ENCODE measurements at places on chromosomes 2 and 18.
A peak's percentile ranks its signal among the peaks of the same experiment; 100 is the strongest.

GRCh38 chr2:129777146-129777545, 202.3 kb upstream of the RAB6C start:
- DNase-seq = no peak

GRCh38 chr2:107148496-107148895, 262.5 kb upstream of the ST6GAL2 start:
- no peak for DNase-seq

- DNase-seq = no peak
Measured at GRCh38 chr18:59345556-59345955, 13.5 kb downstream of the LMAN1 start.

DNA sequence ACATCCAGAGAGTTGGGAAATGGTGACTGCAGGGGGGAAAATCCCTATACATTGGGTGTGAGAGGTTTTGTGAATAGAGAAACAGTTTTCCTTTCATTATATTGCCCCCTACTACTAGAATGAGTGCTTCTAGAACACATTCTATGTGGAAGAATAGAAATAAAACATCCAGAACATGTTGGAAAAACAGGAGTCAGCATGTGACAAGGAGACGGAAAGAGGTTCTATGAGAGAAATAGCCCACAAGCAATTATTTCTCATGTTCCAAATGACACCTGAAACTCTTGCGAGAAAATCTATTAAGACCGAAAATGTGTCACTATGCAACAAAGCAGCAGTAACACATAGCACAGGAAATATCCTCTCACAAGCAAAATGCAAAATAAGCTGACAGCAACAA, 202.7 kb upstream of the SPOPL start:
- no peak for DNase-seq

GRCh38 chr2:79980116-79980515, 324.4 kb downstream of the LRRTM1 start:
- no peak for DNase-seq

GRCh38 chr2:222904557-222905258, 43.9 kb downstream of the ACSL3 start:
- DNase-seq = no peak

- DNase-seq = no peak
Measured at GRCh38 chr18:74563999-74564398, 29.7 kb downstream of the CNDP1 start.

DNA sequence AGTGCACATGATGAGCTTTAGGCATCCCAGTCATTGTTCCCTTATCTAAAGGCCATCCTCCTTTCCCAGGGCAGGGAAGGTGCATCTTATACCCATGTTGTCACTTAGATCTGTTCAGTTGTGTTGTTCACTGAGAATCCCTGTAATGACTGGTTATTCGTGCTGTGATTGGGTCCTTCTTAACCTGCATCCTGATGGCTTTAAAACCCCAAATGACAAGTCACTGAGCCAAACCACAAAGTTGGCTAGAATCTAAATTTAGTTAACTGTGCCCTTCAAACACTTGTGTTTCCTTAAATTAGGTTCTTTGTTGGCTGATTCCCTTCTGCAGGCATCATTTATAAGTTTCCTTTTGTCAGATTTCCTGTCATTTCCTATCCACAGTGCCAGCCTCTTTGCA, 58.5 kb upstream of the SLC16A14 start:
- no peak for DNase-seq

- DNase-seq = no peak
Measured at GRCh38 chr2:10792001-10792634, 20.5 kb downstream of the PDIA6 start.

DNA sequence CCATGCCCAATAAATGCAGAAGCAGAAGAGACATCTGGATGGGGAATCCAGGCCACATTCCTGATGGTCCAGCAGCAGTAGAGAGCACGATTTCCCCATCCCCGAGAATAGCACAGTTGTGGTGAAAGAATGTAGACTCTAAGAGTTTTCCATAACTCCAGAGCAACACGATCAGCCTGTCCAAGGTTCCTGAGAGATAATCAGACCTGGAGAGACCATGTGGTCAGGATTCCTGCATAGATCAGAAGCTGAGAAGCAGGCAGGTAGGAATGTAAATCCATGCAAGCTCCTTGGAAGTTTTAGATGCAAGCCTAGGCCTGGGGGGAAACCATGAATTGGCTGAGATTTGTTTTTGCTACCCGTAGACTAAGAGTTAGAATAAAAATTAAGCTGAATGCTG, 34.2 kb upstream of the PTPRM start:
- no peak for DNase-seq

DNA sequence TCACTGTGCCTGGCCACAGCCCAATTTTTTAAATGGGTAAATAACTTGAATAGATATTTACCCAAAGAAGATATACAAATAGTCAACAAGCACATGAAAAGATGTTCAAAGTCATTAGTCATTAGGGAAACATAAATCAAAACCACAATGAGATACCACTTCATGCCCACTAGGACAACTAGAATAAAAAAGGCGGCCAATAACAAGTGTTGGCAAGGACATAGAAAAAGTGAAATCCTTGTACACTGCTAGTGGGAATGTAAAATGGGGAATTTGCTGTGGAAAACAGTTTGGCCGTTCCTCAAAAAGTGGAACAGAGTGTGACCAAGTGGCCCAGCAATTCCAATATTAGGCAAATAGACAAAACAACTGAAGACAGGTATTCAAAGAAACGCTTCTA, 270.1 kb downstream of the TFCP2L1 start:
- no peak for DNase-seq

GRCh38 chr2:25041307-25041927, 459 bp upstream of the EFR3B start:
- peak; percentile 57 for DNase-seq

GRCh38 chr18:30175061-30175574, 867.4 kb downstream of the DSC3 start:
- DNase-seq = no peak

- no peak for DNase-seq
Measured at GRCh38 chr18:41071826-41072225, 883.2 kb upstream of the PIK3C3 start.

GRCh38 chr2:127847931-127848330, 10.0 kb downstream of the POLR2D start:
- DNase-seq = no peak

DNA sequence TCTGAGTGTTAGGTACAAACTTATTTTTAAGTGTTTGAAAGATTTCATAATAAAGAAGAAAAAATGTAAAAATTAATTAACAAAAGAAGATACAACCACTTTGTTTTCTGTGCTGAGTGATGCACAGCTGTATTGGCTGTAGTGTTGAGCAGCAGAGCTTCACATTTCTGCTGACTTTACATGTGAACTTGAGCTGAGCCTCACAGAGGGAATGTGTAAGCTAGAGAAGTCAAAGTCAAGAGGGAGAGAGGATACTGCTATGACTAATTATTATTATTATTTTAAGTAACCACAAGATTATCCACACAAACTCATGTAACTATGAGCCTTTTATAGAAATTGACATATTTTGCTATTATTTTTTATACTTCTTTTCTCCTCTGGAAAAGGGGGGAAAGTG, 159.1 kb upstream of the ZSWIM2 start:
- DNase-seq = no peak

DNA sequence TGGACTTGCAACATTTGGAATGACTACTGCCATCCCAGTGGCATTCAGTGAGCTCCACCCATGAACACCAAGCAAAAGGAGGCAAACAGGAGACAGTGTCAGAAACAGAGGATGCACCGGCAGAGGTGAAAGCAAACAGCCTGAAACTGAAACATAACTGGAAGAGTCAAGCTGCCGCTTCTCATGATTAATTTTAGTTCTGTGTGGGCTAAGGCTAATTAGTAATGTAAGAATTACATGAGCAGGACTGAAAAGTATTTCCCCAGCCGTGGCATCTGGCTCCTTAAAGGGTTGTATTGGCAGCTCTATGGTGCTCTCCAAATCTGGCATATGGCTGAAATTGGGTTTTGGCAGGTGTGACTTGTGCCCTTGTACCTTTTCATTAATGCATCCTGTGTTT, 1108.1 kb downstream of the TSN start:
- no peak for DNase-seq

DNA sequence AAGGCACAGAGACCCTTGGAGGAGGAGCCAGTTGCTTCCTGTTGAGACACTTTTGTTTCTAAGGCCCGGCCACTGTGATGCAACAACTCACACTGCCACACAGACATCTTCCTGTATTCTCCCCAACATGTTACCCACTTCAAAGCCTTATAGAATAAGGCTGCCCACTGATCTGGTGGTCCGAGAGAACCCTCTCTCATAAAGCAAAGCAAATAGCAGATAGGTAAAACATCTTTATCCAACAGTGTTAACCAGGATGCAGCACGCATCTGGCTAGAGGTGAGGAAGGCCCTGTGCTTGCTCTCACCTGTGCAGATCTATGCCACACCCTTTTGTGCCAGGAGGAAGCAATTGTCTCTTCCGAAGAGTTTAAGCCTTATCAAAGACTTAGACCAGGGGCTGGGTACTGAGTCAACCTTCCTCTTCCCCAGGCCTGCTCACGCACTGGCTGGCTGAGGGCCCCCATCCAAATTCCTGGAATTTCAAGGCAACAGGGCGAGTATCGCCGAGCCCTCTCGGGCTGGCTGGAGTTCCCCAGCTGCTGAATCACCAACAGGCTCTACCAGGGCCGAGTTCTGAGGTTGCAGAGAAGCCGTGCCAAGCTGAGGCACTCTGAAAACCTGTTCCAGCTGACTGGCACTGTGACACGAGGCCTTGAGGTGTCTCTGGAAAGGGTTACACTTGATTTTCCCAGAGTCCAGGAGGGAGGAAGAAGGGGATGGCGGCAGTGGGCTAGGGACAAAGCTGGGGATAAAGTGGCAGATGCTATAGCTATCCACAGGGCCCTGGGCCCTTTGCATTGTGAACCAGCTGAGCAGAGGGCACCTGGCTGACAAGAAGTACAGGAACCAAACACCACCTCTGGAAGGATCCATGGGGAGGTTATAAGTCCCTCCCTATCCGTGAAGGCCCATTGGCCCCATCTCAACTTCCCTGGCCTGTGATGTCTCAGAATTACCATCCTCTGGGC, 29.3 kb downstream of the TGFA start:
- peak; percentile 9 for DNase-seq

- DNase-seq = no peak
Measured at GRCh38 chr2:8310557-8311455, 371.1 kb upstream of the ID2 start.

DNA sequence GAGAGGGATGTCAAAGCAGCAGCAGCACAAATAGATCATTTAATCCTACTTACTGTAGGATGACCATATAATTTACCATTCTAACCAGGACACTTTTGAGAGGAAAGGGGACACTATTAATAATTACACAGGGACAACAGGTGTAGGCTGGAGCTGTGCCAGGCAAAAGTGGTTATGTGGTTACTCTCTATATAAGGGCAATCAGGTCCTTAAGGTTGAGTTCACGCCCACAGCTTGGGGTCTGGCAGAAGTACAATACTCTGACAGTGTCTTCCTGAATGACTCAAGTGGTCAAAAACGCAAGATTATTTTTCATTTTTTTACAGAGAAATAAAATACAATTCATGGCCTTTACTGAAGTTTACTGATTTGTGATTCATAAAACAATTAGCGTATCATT, 2.8 kb downstream of the PREPL start:
- no peak for DNase-seq

DNA sequence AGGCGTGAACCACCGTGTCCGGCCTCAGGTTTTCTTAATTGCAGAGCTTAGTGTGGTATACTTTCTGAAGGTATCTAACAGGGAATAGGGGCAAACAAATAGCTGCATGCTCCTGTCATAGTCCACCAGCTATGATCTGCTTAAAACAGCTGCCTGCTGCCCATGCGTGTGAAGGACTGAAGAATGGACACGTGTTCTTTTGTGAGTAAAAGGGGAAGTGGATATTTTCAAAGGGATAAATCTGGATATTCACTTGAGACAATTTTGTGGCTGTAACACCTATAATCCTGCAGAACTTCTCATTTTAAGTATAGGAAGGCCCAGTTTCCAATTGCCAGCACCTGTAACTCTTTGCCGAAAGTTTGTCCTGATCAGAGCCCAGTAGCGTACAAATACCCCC, 44.7 kb downstream of the TRPM8 start:
- no peak for DNase-seq

DNA sequence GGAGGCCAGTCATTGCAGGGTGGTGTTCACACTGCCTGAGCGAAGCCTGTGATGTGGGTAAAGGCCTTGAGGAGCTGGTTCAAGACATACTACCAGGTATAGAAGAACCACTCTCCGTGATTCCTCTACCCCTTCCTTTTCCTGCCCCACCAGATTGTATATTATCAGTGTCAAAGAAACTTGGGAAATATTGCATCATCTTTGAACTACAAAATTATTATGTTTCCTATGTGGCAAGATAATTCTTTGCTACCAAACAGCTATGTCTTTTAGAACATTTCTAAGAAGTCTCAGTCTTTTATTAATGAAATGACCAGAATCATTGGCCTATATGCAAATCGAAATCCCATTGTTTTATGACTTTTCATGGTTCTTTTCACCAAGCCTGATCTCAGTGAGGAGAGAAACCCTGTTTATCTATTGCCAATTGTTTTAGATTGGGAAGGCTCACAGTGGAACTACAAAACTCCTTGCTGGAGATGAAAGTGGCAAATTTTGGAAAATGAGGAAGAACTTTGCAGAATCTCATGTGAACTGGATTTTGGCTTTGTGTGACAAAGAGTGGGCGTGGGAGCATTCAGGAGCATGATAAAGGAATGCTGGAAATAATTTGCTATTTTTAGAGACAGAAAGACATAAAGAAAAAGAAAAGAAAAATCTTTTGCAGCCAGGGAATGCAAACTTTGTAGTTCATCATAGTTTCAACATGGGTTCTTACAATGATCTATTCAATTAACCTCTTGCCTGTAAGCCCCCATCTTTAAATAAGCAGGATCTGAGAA, 286.9 kb downstream of the INSIG2 start:
- DNase-seq = no peak

DNA sequence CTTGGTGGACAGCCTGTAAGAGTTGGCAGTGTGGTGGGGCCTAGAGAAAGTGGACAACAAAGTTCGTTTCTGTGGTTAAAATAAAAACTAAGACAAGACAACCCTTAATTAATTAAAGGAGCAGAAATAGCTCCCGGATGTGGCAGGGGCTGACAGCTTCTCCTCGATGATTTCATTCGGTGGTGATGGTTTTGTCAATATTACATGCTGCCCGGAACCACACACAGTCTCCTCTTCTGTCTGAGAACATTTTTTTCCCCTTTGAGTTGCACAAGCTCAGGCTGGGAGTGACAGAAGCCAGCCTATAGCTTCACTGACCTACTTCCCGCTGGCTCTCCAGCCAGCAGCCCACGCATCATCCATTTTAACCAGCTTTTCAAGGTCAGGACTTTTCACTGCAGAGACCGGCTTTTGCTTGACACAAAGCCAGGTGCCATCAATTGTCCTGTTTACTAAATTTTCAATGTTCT, 378.8 kb downstream of the SLC4A3 start:
- no peak for DNase-seq

DNA sequence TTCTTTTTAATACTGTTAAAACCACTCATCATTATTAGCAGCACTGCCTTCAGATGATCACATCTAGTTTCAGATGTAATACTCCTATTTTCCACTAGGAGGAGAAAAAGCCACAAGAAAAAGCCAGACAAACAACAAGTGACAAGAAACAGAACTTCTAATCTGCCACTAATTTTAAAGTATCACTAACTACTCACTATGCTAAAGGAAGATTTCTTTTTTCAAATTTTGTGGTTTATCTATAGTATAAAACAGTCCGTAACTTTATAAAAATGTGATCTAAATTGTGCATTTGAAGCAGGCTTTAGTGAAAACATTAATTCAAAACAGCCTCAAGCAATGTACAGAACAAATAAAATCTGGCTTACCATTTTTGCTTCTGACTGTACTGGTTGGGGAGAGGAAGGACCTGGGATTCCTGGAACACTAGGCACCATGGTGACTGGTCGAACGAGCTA, 56.8 kb downstream of the ATF2 start:
- DNase-seq = peak; percentile 20

- DNase-seq = no peak
Measured at GRCh38 chr2:218781691-218782527, at the start of gene CYP27A1. TSS of gene CYP27A1 (plus strand) at chr2:218782147. CDS start at chr2:218782183, 36 bp downstream.

Data from iPS DF 19.7 (cell line).